Prostate gland (tissue), 2 donors: ENCODE measurements at places on chromosomes 5 and 9. TPM values are rescaled to one million over a fixed set of nuclear protein-coding genes. Genes with fewer than 3 reads are reported as not detected.

GRCh38 chr5:129077433-129078075 lies 17.0 kb upstream of the ISOC1 start:
- H3K4me3 ChIP-seq: no peak overlapping the region
- H3K36me3 ChIP-seq: no peaks in the 10 kb centered on the region
- no peaks in the 10 kb centered on the region for H3K27me3 ChIP-seq
- H3K27ac ChIP-seq: no peak overlapping the region
- no peaks in the 10 kb centered on the region for H3K4me1 ChIP-seq

GRCh38 chr5:148719605-148720004 lies 65.3 kb upstream of the HTR4 start:
- H3K4me3 ChIP-seq: no peak overlapping the region
- no peak overlapping the region for H3K27ac ChIP-seq
- no peak for DNase-seq
- H3K4me1 ChIP-seq: no peaks in the 10 kb centered on the region
- no peaks in the 10 kb centered on the region for H3K36me3 ChIP-seq
- H3K27me3 ChIP-seq: no peaks in the 10 kb centered on the region

GRCh38 chr5:131509801-131510200 lies 125.2 kb downstream of the RAPGEF6 start:
- no peaks in the 10 kb centered on the region for H3K36me3 ChIP-seq
- no peak for DNase-seq
- no peaks in the 10 kb centered on the region for H3K27me3 ChIP-seq
- no peak overlapping the region for H3K27ac ChIP-seq
- no peaks in the 10 kb centered on the region for H3K4me1 ChIP-seq

- H3K4me1 ChIP-seq: no peaks in the 10 kb centered on the region
- H3K27ac ChIP-seq: no peak overlapping the region
- DNase-seq: no peak
- no peaks in the 10 kb centered on the region for H3K36me3 ChIP-seq
- H3K27me3 ChIP-seq: no peaks in the 10 kb centered on the region
These were observed 21.2 kb downstream of the TXNDC8 start for GRCh38 chr9:110316261-110317075.

- no peak for DNase-seq
- no peak overlapping the region for H3K4me3 ChIP-seq
- H3K27ac ChIP-seq: no peak overlapping the region
- no peaks in the 10 kb centered on the region for H3K4me1 ChIP-seq
- H3K36me3 ChIP-seq: no peaks in the 10 kb centered on the region
These were observed 98.6 kb upstream of the SLC25A48 start for GRCh38 chr5:135735831-135736230.

GRCh38 chr5:179142434-179143198 lies 82.4 kb downstream of the ZNF354C start:
- H3K27ac ChIP-seq: no peak overlapping the region
- H3K36me3 ChIP-seq: no peaks in the 10 kb centered on the region
- H3K27me3 ChIP-seq: peaks cover 4% of the 10 kb centered on the region
- DNase-seq: no peak
- no peaks in the 10 kb centered on the region for H3K4me1 ChIP-seq

DNA sequence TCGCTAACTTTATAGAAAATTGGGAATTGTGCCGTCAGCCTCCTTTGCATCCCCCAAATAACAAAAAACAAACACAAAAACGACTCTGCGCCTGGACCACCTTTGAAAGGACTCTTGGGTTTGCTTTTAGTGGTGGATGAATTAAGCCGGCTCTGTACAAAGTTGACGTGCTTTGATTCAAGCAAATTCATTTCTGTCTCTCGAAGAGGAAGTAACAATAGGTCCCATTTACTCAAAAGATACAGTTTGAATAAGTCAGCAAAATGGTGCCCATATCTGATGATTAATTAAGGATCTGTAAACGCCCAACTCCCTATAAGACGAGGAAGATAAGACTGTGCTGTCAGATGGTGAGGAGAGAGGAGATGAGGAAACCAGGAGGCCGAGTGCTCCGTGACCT lies 67.8 kb downstream of the AK8 start:
- no peaks in the 10 kb centered on the region for H3K27me3 ChIP-seq
- no peak for DNase-seq
- H3K4me3 ChIP-seq: no peak overlapping the region
- no peaks in the 10 kb centered on the region for H3K36me3 ChIP-seq
- no peaks in the 10 kb centered on the region for H3K4me1 ChIP-seq
- H3K27ac ChIP-seq: no peak overlapping the region

DNA sequence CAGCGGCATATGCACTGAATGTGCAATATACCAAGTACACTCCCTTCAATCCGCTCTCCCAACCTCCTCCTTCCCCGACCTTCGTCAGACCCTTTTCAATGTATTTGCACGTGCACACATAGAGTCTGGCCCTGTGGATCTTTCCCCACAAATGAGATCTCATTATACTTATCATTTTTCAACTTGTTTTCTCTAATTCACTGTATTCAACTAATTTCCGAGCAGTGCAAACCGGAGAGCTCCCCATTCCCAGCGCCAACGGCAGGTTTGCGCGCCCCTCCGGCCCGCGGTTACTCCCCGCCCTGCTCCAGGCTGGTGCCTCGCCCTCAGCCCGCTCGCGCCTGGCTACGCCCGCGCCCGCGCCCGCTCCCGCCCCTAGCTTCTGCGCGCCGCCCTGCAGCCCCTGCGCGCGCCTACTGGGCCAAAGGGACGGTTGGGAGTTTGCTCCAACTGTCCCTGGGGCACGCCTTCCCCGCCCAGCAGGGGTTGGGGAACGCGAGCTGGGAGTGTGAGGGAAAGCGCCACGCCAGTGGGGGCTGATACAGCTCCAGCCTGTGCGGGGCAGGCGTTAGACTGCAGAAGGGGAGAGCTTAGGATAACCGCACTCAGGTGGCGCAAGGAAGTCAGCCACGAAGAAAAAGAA lies 3.3 kb upstream of the CDC20B start:
- H3K4me3 ChIP-seq: no peak overlapping the region
- peaks cover 4% of the 10 kb centered on the region for H3K4me1 ChIP-seq
- H3K27me3 ChIP-seq: no peaks in the 10 kb centered on the region

DNA sequence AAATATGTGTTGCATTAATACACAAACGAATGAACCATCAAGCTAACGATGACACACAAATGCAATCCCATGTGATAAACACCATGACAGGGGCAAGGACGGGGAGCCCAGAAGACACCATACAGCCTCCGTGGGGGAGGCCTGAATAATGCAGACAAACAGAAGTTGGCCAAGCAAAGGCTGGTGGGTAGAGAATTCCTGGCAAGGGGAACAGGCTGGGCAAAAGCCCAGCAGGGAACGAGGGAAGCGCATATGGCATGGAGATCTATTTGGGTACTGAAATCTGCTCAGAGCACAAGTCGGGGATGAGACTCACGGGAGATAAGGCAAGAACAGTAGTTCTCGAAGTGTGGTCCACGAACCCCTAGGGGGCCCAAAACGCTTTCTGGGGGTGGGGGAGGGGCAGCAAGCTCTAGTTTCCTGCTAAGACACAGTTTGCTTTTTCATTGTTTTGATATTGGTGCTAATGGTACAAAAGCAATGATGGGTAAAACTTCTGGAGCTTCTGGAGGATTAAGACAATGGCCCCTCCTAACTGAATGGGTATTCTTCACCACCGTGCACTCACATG lies 42.9 kb upstream of the FBXW11 start:
- H3K4me3 ChIP-seq: no peak overlapping the region
- no peaks in the 10 kb centered on the region for H3K36me3 ChIP-seq
- H3K4me1 ChIP-seq: no peaks in the 10 kb centered on the region
- no peak overlapping the region for H3K27ac ChIP-seq
- DNase-seq: no peak

- no peak for DNase-seq
- H3K4me1 ChIP-seq: no peaks in the 10 kb centered on the region
- H3K36me3 ChIP-seq: no peaks in the 10 kb centered on the region
- H3K27ac ChIP-seq: no peak overlapping the region
- no peak overlapping the region for H3K4me3 ChIP-seq
- H3K27me3 ChIP-seq: no peaks in the 10 kb centered on the region
These were observed 80.7 kb downstream of the GRIA1 start for GRCh38 chr5:153571162-153571561.

GRCh38 chr5:178230879-178231538 lies 1.6 kb downstream of the PHYKPL start:
- no peak for DNase-seq
- peaks cover 12% of the 10 kb centered on the region for H3K4me1 ChIP-seq
- H3K27ac ChIP-seq: no peak overlapping the region
- peak overlapping the region; percentile 88 for H3K4me3 ChIP-seq

GRCh38 chr5:139251281-139251687 lies 42.3 kb upstream of the MATR3 start:
- no peak overlapping the region for H3K4me3 ChIP-seq
- no peak for DNase-seq
- no peak overlapping the region for H3K27ac ChIP-seq
- no peaks in the 10 kb centered on the region for H3K4me1 ChIP-seq
- no peaks in the 10 kb centered on the region for H3K27me3 ChIP-seq

DNA sequence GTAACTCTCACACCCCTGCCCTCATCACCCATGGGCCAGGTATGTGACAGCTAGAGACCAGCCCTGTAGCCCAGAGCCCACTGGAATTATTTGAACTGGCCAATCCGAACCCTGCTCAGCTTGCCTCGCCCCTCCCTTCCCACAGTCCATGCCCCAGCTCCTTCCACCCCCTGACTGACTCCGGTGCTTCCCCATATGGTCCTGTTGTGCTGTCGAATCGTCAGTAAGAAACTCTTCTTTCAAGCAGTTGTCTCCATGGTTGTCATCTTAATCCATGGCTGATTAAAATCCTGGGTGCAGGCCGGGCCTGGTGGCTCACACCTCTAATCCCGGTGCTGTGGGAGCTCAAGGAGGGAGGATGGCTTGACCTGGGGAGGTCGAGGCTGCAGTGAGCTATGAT lies 118.5 kb downstream of the COL23A1 start:
- DNase-seq: no peak
- no peaks in the 10 kb centered on the region for H3K27me3 ChIP-seq
- H3K4me3 ChIP-seq: no peak overlapping the region
- no peak overlapping the region for H3K27ac ChIP-seq
- H3K4me1 ChIP-seq: peaks cover 6% of the 10 kb centered on the region

PCDHB3 gene
- total RNA-seq: 2.5 TPM

MYMK gene
- total RNA-seq: not detected

CER1 gene
- total RNA-seq: not detected

FSTL4 gene
- total RNA-seq: 4.5 TPM

NRG2 gene
- 6.6 TPM for total RNA-seq

TSSK1B gene
- 4.0 TPM for total RNA-seq

TMEM252 gene
- not detected for total RNA-seq

TJP2 gene
- total RNA-seq: 166 TPM
